ENCODE measurements at places on chromosomes 6 and 20.

GRCh38 chr6:145204301-145204700, 531.0 kb downstream of the EPM2A start:
- no peak for DNase-seq
- no peaks in the 10 kb centered on the region for H3K36me3 ChIP-seq
- H3K27ac ChIP-seq = no peak overlapping the region
- no peaks in the 10 kb centered on the region for H3K27me3 ChIP-seq

GRCh38 chr20:48238326-48238725, 453.0 kb upstream of the SULF2 start:
- H3K4me1 ChIP-seq = no peaks in the 10 kb centered on the region
- no peak overlapping the region for H3K4me3 ChIP-seq
- H3K27me3 ChIP-seq = no peaks in the 10 kb centered on the region
- no peak overlapping the region for H3K27ac ChIP-seq

DNA sequence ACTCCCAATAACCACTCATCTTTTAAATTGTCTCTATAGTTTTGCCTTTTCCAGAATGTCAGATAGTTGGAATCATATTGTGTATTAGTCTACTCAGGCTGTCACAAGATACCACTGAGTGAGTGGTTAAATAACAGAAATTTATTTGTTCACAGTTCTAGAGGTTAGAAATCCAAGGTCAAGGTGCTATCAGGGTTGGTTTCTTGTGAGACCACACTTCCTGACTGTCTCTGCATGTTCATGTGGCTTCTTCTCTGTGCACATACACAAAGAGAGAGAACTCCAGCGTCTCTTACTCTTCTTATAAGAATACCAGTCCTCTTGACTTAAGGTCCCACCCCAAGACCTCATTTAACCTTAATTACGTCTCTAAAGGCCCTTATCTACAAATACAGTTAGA, 23.9 kb upstream of the PRSS35 start:
- no peaks in the 10 kb centered on the region for H3K27me3 ChIP-seq
- H3K27ac ChIP-seq = no peak overlapping the region
- DNase-seq = no peak
- H3K36me3 ChIP-seq = no peaks in the 10 kb centered on the region
- no peak overlapping the region for H3K4me3 ChIP-seq
- H3K4me1 ChIP-seq = peaks cover 3% of the 10 kb centered on the region

DNA sequence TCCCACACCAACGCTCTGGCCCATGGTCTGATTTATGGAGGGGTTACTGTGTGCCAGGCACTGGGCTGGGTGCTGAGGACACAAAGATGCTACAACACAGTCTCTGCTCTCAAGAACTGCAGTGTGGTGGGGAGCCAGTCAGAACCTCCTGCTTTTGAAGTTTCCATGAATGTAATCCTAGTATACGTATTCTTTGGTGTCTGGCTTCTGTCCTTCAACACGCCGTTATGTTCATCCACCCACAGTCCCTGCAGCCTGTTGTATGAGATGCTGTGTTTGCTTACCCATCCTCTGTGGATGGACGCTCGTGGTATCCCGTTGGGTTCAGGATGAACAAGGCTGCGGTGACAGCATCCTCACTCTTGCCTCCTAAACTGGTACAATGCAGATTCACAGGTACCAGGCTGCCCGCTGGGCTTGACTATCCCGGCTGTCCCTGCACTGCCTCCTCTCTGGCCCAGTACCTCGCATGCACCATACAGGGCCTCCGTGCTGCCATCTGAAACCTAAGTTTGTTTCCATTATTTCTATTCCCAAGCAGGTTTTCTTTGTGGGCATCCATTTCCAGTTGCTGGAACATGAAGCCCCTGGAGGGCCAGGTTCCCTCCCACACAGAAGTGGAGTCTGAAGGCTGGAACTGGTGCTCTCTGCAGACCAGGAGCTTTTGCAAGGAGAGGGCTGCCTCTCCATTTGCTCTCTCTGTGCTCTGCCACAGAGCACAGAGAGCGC, 364.5 kb downstream of the ZFAND3 start:
- no peak for DNase-seq
- H3K4me1 ChIP-seq = peaks cover 27% of the 10 kb centered on the region
- no peak overlapping the region for H3K27ac ChIP-seq
- H3K4me3 ChIP-seq = peak overlapping the region; percentile 33

GRCh38 chr20:35359335-35359950, 52.3 kb downstream of the UQCC1 start:
- no peak for DNase-seq
- H3K36me3 ChIP-seq = peaks cover 16% of the 10 kb centered on the region
- H3K4me1 ChIP-seq = no peaks in the 10 kb centered on the region
- no peaks in the 10 kb centered on the region for H3K27me3 ChIP-seq
- H3K4me3 ChIP-seq = no peak overlapping the region

DNA sequence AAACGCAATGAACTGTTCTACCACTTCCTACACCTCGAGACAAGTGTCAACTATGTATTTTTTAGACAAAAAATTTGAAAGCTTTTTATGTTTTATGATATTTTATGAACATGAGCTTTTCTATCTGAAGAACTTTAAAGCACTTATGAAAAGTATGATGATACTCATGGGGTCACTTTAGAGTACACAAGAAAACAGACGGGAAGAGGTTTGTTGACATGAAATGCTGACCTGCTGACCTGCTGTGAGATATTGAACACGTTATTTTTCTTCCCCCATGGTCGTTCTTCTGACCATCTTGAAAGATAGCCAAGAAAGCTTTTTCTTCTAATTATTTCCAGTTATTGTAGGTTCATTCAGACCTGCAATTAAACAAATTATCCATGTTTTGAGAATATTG, 63.1 kb downstream of the PLEKHG1 start:
- peaks cover 2% of the 10 kb centered on the region for H3K36me3 ChIP-seq
- DNase-seq = no peak
- H3K27me3 ChIP-seq = no peaks in the 10 kb centered on the region

DNA sequence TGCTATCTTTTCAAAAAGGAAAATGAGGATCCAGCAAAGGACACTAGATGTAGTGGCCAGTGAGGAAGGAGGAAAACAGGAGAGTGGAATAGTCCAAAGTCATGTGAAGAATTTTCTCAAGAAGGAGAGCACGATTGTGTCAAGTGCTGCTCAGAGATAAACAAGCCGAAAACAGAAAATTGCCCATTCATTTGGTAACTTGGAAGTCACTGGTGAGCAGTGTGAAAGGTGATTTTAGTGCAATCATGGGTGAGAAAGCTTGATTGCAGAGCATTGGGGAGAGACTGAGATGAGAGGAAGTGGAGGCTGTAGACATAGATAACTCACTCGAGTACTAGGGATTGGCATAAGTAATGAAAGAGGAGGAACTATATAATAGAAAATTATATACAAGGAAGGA, 26.0 kb upstream of the PRDM1 start:
- H3K27ac ChIP-seq = no peak overlapping the region
- no peaks in the 10 kb centered on the region for H3K36me3 ChIP-seq
- DNase-seq = no peak
- peaks cover 54% of the 10 kb centered on the region for H3K27me3 ChIP-seq
- peaks cover 16% of the 10 kb centered on the region for H3K4me1 ChIP-seq

- H3K27me3 ChIP-seq = no peaks in the 10 kb centered on the region
- no peaks in the 10 kb centered on the region for H3K4me1 ChIP-seq
- H3K36me3 ChIP-seq = no peaks in the 10 kb centered on the region
- no peak overlapping the region for H3K27ac ChIP-seq
These were observed 44.0 kb downstream of the SSR1 start for GRCh38 chr6:7268816-7269555.

DNA sequence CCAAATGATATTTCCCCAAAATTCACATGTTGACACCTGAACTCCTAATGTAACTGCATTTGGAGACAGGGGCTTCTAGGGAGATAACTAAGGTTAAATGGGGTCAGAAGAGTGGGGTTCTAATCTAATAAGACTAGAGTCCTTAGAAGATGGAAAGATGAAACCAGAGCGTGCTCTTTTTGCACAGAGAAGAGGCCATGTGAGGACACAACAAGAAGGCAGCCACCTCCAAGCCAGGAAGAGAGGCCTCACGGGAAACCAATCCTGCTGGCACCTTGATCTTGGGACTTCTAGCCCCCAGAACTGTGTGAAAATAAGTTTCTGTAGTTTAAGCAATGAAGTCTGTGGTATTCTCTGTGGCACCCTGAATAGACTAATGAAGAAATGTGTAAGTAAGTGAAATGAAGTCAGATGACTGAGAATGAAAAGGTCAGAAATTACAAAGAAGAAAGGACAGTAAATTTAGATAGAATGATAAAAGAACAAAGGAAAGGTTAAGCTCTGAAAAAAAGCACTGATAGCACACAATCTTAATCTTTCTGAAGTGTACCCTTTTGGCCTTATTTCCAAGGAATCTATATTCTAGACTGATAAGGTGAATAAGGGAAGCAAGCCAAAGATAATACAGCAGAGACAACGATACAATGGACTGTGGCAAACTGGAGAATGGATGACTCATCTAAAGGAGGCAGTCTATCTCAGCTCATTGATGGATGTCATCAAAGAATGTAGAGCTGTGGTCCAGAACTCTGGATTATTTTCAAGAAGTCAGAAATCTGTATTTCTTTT, 110.4 kb downstream of the MYB start:
- DNase-seq = no peak
- H3K4me1 ChIP-seq = no peaks in the 10 kb centered on the region
- no peak overlapping the region for H3K4me3 ChIP-seq
- no peak overlapping the region for H3K27ac ChIP-seq
- no peaks in the 10 kb centered on the region for H3K36me3 ChIP-seq

DNA sequence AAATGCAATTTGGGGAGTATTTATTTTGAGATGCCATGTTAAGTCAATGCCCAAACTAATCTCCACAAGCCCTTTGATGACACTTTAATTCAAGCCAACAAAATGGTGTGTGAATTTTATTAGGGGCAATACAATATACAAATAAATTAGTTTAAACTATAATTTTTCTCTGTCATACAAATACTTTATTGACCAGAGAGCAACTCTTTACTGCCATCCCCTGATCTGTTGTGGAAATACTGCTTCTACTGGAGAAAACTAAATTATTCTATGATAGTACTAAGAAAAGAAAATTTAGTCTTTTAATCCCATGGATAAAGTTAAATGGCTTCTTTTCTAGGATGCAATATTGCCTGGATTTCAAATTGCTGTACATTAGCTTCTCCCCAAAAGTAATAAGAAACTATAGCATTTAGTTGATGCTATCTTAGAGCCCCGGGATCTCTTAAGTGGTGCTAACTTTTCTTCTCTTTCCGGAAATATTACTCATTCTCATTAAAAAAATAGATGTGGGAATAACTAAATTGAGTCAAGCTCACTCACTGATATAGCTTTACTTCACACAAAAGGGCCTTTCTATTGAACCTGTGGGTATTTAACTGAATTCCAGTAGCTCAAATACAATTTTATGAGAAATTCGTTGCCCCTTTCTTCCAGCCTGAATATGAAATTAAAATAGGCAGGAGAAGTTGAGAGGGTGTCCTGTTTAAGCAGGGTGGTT, 49.2 kb downstream of the SMPDL3A start:
- no peaks in the 10 kb centered on the region for H3K36me3 ChIP-seq
- no peak overlapping the region for H3K27ac ChIP-seq
- H3K4me1 ChIP-seq = no peaks in the 10 kb centered on the region
- H3K4me3 ChIP-seq = no peak overlapping the region
- DNase-seq = no peak
- no peaks in the 10 kb centered on the region for H3K27me3 ChIP-seq

DNA sequence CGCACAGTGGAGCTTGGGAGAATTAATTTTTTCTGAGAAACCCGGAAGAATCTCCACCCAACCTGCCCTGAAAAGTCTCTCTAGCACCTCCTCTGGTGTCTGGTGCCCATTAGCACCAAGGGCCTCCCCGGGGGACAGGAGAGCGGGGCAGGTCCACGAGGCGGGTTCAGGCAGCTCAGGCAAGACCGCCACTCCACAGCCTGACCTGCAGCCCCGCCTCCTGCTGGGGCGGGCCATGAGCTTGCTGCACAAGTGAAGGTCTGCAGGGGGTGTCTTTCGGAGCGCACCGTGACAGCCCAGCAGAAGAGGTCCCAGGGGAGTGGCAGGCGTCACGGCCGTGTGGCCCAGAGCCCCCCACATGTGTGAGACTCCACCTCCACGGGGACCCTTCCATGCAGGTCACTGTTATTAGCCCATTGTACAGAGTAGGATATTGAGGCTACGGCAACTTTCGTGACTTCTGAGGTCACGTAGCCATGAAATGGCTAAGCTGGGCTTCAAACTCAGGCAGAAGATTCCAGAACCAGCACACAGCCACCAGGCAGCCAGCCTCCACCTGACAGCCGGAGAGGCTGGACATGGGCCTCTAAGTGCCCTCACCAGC, 63.9 kb upstream of the SLCO4A1 start:
- no peak overlapping the region for H3K27ac ChIP-seq
- DNase-seq = no peak
- no peaks in the 10 kb centered on the region for H3K27me3 ChIP-seq
- H3K4me3 ChIP-seq = no peak overlapping the region

DNA sequence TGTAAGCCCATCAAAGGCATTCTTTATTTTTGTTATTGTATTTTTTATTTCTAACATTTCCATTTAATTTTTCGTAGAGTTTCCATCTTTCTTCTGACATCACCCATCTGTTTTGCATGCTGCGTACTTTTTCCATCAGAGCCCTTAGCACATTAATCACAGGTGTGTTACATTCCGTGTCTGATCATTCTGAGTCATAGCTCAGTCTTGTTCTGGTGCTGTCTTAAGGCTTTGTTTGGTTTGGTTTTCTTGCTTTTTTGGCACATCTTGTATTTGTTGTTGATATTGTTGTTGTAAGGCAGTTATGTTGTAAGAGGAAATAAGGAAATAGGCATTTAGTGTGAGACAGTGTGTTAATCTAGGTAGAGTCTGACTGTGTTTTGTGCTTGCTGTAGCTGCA, 214.6 kb upstream of the CDH4 start:
- no peak overlapping the region for H3K4me3 ChIP-seq
- DNase-seq = no peak
- no peaks in the 10 kb centered on the region for H3K27me3 ChIP-seq
- no peaks in the 10 kb centered on the region for H3K36me3 ChIP-seq

GRCh38 chr20:32479012-32479411, 106.1 kb downstream of the NOL4L start:
- H3K4me1 ChIP-seq = peaks cover 50% of the 10 kb centered on the region
- DNase-seq = no peak
- no peak overlapping the region for H3K27ac ChIP-seq
- peaks cover 4% of the 10 kb centered on the region for H3K36me3 ChIP-seq

DNA sequence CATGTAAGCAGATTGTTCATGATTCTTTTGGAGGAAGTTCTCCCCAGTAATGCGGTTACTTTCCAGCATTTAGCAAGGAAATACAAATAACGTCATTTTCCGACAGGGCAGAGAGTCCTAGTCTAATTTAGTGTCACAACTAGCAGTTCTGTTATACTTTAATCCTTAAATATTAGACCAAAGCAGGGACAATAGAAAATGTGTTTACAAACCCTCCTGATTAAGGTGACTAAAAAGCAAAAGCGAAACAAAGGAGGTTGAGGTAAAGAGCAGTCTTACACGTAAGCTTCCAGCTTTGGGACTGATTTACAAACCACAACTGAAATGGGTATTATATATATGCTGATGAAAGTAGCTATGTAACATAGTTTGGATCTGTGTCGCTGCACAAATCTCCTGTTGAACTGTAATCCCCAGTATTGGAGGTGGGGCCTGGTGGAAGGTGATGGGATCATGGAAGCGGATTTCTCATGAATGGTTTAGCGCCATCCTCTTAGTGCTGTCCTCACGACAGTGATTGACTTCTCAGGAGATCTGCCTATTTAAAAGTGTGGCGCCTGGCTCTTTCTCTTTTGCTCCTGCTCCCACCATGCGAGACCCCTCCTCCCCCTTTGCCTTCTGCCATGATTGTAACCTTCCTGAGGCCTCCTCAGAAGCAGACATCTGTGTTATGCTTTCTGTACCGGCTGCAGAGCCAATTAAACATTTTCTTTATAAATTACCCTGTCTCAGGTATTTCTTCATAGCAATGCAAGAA, 81.9 kb downstream of the PLCB1 start:
- no peaks in the 10 kb centered on the region for H3K27me3 ChIP-seq
- no peak overlapping the region for H3K27ac ChIP-seq
- H3K4me3 ChIP-seq = no peak overlapping the region
- peaks cover 9% of the 10 kb centered on the region for H3K4me1 ChIP-seq
- H3K36me3 ChIP-seq = no peaks in the 10 kb centered on the region
